Mesenchymal stem cell (in vitro differentiated cells and primary cell): ENCODE measurements at places on chromosomes 11 and 22.

GRCh38 chr11:45698777-45699497, 33.5 kb upstream of the CHST1 start:
- H3K27ac ChIP-seq: no peak overlapping the region
- H3K4me3 ChIP-seq: no peak overlapping the region
- peaks cover 85% of the 10 kb centered on the region for H3K27me3 ChIP-seq
- no peaks in the 10 kb centered on the region for H3K36me3 ChIP-seq
- H3K4me1 ChIP-seq: no peaks in the 10 kb centered on the region
- DNase-seq: no peak

GRCh38 chr11:34345540-34345876, 12.3 kb downstream of the ABTB2 start:
- H3K4me1 ChIP-seq: peaks cover 34% of the 10 kb centered on the region
- no peak for DNase-seq
- H3K36me3 ChIP-seq: no peaks in the 10 kb centered on the region

GRCh38 chr11:12381875-12382274, 4.5 kb downstream of the PARVA start:
- no peaks in the 10 kb centered on the region for H3K27me3 ChIP-seq
- H3K4me1 ChIP-seq: peaks cover 7% of the 10 kb centered on the region
- no peak for DNase-seq

GRCh38 chr11:63813035-63813562, at the start of gene SPINDOC:
TSS of gene SPINDOC (plus strand) at chr11:63813456. CDS start at chr11:63813687, 231 bp downstream.
- no peaks in the 10 kb centered on the region for H3K27me3 ChIP-seq
- peaks cover 6% of the 10 kb centered on the region for H3K4me1 ChIP-seq
- DNase-seq: peak; percentile 73
- H3K27ac ChIP-seq: peak within 1 kb of the TSS; percentile 13
- H3K36me3 ChIP-seq: peaks cover 22% of the 10 kb centered on the region

GRCh38 chr22:32608494-32608893, 133.9 kb downstream of the FBXO7 start:
- no peak overlapping the region for H3K4me3 ChIP-seq
- no peak overlapping the region for H3K27ac ChIP-seq

DNA sequence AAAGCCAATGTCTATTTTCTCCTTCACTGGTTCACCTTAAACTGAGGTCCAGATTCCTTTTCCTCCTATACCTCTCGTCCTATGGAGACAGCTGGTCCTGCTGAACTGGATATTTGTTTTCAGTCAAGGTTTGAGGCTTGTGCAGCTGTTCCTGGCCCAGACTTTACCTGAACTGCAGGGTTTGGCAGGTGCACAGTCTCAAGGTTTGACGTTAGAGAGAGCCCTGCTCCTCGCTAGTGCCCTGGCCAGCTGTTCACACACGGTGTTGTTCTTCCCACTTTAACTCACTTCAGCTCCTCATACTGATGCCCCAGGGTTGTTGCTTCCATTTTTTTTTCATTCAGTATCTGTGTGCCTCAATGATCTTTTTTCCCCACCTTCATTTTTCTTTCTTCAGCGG, 74.0 kb upstream of the TTC12 start:
- no peak for DNase-seq
- no peak overlapping the region for H3K4me3 ChIP-seq
- no peaks in the 10 kb centered on the region for H3K36me3 ChIP-seq
- no peaks in the 10 kb centered on the region for H3K27me3 ChIP-seq
- H3K4me1 ChIP-seq: no peaks in the 10 kb centered on the region

GRCh38 chr22:30485362-30485988, 13.7 kb upstream of the SEC14L3 start:
- H3K27ac ChIP-seq: no peak overlapping the region
- peaks cover 11% of the 10 kb centered on the region for H3K27me3 ChIP-seq
- DNase-seq: peak; percentile 50
- no peaks in the 10 kb centered on the region for H3K36me3 ChIP-seq

- H3K36me3 ChIP-seq: no peaks in the 10 kb centered on the region
- H3K27ac ChIP-seq: no peak overlapping the region
- H3K4me1 ChIP-seq: no peaks in the 10 kb centered on the region
- DNase-seq: no peak
- no peaks in the 10 kb centered on the region for H3K27me3 ChIP-seq
Measured at GRCh38 chr11:133390803-133391202, 141.5 kb downstream of the OPCML start.
